ENCODE measurements at places on chromosomes 4 and X. TPM values are rescaled to one million over a fixed set of nuclear protein-coding genes. Genes with fewer than 3 reads are reported as not detected.

The TXK gene
- total RNA-seq, result 1.9 TPM

- no peak overlapping the region for H3K4me3 ChIP-seq
- H3K4me1 ChIP-seq, result no peaks in the 10 kb centered on the region
- H3K36me3 ChIP-seq, result no peaks in the 10 kb centered on the region
- H3K27ac ChIP-seq, result no peak overlapping the region
- DNase-seq, result no peak
- H3K27me3 ChIP-seq, result no peaks in the 10 kb centered on the region
These were observed 13.7 kb upstream of the PIGA start for GRCh38 chrX:15349046-15349445.

GRCh38 chr4:66160606-66161005 lies 490.3 kb upstream of the EPHA5 start:
- no peaks in the 10 kb centered on the region for H3K36me3 ChIP-seq
- H3K4me3 ChIP-seq, result no peak overlapping the region
- no peaks in the 10 kb centered on the region for H3K4me1 ChIP-seq

The TEX11 gene
- total RNA-seq, result 41.4 TPM

The SETD7 gene
- 13.5 TPM for total RNA-seq

DNA sequence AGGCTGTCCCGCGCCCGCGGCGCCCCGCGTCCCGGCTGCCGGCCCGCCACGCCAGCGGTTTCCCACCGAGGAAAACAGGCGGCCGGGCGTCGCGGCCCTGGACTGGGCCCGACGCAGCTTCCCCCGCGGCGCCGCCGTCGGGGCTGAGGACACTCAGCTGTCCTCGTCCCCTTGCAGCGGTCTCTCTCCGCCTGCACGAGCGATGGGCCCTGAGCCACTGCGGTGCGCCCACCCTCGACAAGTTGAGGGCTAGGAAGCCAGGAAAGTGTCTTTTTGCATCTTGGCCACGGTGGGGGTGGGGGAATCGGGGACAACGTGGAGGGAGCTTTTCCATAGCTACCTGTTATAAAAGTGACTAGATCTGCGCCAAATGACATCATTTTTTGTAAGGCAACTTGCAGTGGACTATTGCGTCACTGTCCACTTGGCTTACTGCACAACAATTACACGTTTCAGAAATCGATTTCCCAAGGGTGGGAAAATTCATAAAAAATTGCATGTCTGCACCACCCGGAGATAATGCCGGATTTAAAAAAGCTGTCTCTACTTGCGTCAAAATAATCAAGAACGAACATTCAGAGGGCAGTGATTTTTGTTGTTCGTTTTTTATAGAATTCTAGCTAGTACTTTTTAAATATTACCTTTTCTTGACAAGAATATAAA lies 1.1 kb downstream of the KLHL15 start:
- H3K4me3 ChIP-seq, result peak overlapping the region; percentile 89
- peaks cover 5% of the 10 kb centered on the region for H3K4me1 ChIP-seq
- DNase-seq, result no peak
- no peaks in the 10 kb centered on the region for H3K27me3 ChIP-seq
- peak overlapping the region; percentile 99 for H3K27ac ChIP-seq
- H3K36me3 ChIP-seq, result peaks cover 4% of the 10 kb centered on the region

GRCh38 chr4:147994076-147994475 lies 262.2 kb downstream of the ARHGAP10 start:
- no peak for DNase-seq
- H3K36me3 ChIP-seq, result peaks cover 8% of the 10 kb centered on the region
- H3K4me1 ChIP-seq, result no peaks in the 10 kb centered on the region
- H3K27me3 ChIP-seq, result no peaks in the 10 kb centered on the region

The GPC4 gene
- 25.8 TPM for total RNA-seq

DNA sequence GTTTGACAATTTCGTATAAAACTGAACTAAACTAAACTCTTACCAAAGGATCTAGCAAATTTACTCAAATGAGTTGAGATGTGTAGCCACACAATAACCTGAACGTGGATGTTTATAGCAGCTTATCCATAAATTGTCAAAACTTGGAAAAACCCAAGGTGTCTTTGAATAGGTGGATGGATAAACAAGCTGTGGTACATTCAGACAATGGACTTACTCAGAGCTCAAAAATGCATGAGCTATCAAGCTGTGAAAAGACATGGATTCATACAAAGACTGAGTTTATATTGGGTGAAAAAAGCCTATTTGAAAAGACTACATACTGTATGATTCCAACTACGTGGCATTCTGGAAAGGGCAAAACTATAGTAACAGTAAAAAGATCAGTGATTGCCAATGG lies 69.5 kb downstream of the LARP1B start:
- H3K36me3 ChIP-seq, result no peaks in the 10 kb centered on the region
- no peak overlapping the region for H3K4me3 ChIP-seq
- peak overlapping the region; percentile 19 for H3K27ac ChIP-seq
- peak; percentile 57 for DNase-seq
- peaks cover 14% of the 10 kb centered on the region for H3K4me1 ChIP-seq

GRCh38 chr4:10458177-10458576 lies 951 bp upstream of the ZNF518B start:
- H3K4me3 ChIP-seq, result no peak overlapping the region
- no peaks in the 10 kb centered on the region for H3K27me3 ChIP-seq
- peaks cover 14% of the 10 kb centered on the region for H3K4me1 ChIP-seq
- H3K36me3 ChIP-seq, result no peaks in the 10 kb centered on the region
- DNase-seq, result no peak
- no peak overlapping the region for H3K27ac ChIP-seq

- H3K4me3 ChIP-seq, result peak overlapping the region; percentile 16
- peaks cover 8% of the 10 kb centered on the region for H3K4me1 ChIP-seq
- H3K36me3 ChIP-seq, result no peaks in the 10 kb centered on the region
- no peak overlapping the region for H3K27ac ChIP-seq
These were observed 63.5 kb upstream of the WDR17 start for GRCh38 chr4:176002007-176002613.

GRCh38 chrX:109691752-109692151 lies 41.3 kb downstream of the ACSL4 start:
- no peaks in the 10 kb centered on the region for H3K4me1 ChIP-seq
- H3K4me3 ChIP-seq, result no peak overlapping the region
- H3K27me3 ChIP-seq, result no peaks in the 10 kb centered on the region
- no peaks in the 10 kb centered on the region for H3K36me3 ChIP-seq
- no peak overlapping the region for H3K27ac ChIP-seq
- no peak for DNase-seq

The PRR32 gene
- total RNA-seq, result not detected

- peak; percentile 51 for DNase-seq
- H3K4me3 ChIP-seq, result no peak overlapping the region
- peak overlapping the region; percentile 48 for H3K27ac ChIP-seq
- H3K36me3 ChIP-seq, result 0 out of 2 replicates have a peak, but pooled peaks cover 6% of the 10 kb centered on the region
These were observed 42.9 kb downstream of the AFF1 start for GRCh38 chr4:86977621-86978184.

GRCh38 chr4:40317916-40318658 lies 17.0 kb upstream of the CHRNA9 start:
- peaks cover 6% of the 10 kb centered on the region for H3K4me1 ChIP-seq

The ESX1 gene
- not detected for total RNA-seq
